ENCODE measurements at places on chromosomes 2 and 18. TPM values are rescaled to one million over a fixed set of nuclear protein-coding genes. Genes with fewer than 3 reads are reported as not detected.

DNA sequence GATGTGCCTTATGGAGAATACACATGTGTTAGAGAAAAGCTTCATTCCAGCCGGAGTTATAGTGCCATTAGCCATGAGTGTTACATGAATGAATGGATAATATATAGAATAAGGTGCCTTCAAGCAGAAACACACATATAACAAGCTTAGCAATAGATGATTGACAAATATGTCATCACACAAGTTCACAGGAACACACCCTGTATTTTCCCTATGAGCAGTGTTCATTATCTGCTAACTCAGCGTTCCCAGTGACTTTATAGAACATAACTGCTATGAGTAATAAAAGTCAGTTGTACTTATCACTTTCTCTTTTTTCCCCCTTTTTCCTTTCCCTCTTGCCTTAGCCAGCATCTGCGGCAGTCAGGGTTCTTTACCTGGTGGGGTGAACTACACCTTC is 65.1 kb downstream of the TIMM21 start:
- no peak for DNase-seq

DNA sequence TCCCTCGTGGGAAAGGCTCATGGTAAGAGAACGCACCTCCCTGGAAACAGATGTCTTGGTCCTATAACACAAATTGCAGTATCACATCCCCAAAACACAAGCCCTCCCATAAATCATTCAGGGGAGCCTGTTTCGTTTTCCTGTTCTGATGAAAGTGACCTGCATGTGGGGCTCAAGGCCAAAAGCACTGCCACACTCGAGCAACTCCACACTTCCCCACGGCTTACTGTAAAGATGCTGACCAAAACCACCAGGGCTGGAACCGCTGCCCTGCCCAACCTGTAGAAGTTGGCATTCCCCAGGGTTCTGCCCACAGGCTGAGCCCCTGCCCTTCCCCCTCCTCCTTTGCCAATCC is 139.7 kb downstream of the BCL11A start:
- no peak for DNase-seq

- DNase-seq: no peak
Measured at GRCh38 chr18:45837283-45838070, 12.0 kb downstream of the SIGLEC15 start.

DNA sequence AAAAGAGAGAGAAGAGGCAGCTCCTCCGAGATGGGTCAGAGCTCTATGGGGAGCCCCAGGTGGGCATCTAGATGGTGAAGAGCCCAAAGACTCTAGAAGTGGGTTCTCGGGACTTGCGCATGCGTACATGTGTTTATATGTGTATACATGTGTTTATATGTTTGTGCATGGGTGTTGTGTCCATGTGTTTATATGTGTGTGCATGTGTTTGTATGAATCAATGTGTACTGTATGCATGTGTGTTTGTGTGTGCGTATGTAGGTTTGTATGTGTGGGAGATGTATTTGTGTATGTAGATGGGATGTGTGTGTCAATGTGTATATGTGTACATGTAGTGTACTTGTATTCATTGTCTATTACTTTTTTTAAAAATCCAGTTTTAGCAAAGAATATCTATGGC is 25.6 kb downstream of the DNPEP start:
- no peak for DNase-seq

- no peak for DNase-seq
Measured at GRCh38 chr2:176891105-176891504, 321.5 kb upstream of the HNRNPA3 start.

GRCh38 chr18:6859676-6860422 is 130.3 kb downstream of the ARHGAP28 start:
- peak; percentile 3 for DNase-seq

DNA sequence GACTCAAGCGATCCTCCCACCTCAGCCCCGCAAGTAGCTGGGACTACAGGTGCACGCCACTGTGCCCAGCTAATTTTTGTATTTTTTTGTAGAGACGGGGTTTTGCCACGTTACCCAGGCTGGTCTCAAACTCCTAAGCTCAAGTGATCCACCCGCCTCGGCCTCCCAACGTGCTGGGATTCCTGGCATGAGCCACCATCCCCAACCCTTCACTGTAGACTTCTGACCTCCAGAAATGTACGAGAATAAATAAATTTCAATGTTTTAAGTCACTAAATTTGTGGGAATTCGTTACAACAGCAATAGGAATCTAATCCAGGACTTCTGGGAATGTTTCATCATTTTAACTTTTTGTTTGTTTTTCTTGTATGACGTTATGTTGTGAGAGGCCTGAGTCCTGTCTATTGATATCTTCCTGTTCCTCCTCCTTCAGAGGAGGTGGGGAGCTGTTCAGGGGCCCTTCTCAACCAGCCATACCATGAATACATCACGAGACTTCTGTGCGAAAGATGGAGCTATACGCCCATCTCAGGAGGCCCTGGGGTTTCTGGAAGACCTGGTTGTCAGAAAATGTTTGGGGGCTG is 40.0 kb downstream of the TEX44 start:
- DNase-seq: no peak

Gene SLC9A4
- total RNA-seq: not detected

Gene KIAA2012
- not detected for total RNA-seq

Measured in RPMI7951 (cell line).